ENCODE measurements at places on chromosomes 6 and 20.

DNA sequence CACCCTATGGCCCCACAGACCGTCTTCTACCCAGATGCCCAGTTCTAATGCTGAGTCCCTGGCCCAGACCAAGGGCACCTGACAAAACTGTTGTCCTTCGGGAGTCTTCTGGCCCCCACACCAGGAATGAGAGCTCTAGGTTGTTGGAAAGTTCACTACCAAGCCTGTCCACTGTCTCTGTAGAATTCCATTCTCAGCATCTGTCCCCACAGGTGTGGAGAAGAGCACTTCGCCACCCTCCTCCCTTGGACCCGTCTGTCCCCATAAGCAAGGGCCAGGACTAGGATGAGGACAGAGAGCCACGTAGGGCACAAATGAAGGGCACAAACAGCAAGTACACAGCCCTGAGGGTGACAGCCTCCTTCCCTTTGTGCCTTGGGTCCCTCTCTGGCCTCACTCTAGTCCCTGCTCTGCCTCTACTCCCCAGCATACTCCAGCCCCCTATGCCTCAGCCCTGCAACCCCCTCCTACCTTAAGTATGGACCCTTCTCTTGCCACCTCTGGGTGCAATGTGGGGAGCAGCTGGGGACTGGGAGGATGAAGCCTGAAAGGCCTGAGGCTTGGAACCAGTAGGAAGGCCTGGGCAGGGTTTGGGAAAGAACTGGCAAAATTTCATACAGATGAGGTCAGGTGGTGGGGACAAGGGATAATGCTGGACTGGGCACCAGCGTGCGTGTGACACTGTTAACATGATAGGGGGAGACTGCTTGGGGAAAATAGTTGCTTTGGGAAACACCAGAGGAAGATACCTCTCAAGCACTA is 4.3 kb downstream of the LZTS3 start:
- no peak for DNase-seq

DNA sequence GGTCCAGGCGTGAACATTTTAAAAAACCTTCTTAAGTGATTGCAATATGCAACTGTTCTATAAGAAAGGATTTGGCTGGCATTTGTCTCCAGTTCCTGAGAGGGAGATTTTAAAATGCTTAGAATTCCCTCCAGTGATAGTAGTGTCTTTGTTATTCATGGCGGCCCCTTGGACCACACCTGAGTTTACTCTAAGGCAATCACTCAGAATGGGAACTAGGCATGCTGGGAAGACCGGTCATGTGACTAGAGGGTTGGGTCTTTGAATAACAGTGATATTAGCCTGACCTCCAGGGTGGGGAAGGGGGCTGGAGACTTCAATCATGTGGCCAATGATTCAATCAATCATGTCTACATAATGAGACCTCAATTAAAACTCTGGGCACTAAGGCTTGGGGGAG is 50.7 kb upstream of the UTRN start:
- no peak for DNase-seq

- no peak for DNase-seq
These were observed 43.5 kb downstream of the ZFAND3 start for GRCh38 chr6:37862992-37863391.

DNA sequence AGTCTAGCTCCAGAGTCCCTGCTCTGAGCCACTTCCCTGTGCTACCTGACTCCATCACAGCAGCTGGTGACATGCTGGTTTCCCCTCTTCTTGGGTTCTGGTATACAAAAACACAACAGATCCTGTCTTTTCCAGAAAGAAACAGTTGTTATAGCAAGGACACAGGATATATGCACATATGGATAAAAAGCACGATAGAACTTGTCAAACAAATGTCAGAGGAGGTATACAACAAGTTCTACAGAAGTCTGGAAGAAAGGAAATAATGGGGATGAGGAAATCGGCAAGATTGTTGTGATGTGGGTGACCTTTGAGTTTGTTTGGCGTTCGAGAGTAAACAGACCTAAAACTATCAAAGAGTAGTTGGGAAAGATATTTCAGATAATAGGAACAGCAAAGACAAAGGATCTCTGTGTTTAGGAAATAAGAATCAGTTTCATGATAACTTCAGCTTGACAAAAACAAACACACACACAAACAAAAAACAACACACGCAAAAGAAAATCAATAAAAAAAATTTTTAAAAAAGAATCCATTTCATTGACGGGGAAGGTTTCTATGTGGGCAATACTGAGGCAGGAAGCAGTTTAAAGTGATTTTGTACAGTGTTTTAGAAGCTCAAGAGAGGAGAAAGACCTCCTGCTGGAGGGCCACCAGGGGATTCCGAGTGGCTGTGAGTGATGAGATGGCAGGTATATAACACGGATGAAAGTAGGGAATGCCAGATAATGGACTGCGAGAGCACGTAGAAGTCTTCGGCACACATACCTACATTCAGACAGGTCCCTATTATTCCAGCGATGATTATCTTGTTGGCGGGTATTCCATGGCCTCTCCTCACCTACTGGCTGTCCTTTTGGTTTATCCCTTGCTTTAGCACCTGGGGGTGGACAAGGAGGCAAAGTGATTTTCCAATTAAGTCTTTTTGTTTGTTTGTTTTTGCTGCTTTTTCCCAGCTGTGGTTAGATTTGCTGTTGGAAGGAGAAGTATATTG is 174.9 kb downstream of the HS3ST5 start:
- no peak for DNase-seq

GRCh38 chr20:33188421-33188820 is 20.5 kb downstream of the BPIFA2 start:
- no peak for DNase-seq

DNA sequence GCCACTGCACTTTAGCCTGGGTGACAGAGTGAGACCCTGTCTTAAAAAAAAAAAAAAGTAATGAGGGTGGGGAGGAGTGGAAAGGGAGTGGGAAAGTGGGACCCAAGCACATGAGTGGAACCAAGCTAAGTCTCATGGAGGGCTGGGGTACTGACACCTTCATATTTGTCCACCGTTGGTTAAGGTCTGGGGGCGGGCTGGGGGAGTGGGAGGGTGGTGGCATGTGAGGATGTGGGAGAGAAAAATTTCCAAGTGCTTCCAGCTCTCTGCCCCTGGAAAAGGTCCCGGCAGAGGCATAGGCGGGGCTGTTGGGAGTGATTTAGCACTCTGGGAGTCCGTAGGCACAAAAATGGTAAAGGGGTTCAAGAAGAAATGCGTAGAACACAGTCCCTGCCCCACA is 6.1 kb downstream of the PSORS1C2 start:
- DNase-seq: no peak

GRCh38 chr6:106620931-106621672 is 8.2 kb downstream of the RTN4IP1 start:
- no peak for DNase-seq

DNA sequence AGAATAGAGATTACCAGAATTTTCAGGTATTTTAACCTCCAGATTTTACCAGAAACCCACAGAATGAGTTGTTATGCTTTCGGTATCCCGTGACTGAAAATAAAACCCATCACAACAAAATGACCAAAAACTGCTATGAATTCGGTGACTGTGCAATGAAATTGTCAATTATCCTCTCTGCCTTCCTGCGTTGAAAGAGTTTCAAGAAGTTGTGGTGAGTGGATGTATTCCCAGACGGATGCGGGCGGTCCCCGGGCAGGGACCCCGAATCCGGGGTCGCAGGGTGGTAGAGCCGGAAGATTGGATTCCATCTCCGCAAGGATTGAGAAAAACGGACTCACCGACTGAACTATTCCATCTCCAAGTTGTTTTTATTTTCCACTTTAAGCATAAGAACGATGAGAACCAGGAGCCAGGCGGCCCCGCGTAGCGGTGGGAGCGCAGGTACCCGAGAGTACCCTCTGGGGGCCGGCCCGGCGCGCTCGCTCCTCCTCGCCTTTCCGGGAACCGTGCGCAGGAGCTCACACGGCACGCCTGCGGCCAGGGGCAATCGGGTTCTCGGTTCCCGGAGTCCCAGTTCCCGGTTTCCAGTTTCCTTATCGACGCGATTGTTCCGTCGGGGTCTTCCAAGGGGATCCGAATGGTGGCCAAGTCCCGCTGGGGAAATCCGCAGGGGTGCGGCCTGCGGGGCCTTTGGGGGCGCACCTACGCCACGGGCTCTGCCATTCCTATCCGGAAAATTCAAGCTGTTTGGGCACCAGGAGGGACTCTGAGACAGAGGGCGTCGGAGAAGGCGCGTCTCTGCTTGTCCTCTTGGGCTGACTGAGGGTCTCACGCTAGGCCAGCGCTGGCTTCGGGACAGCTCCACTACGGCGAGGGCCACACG is 104.9 kb upstream of the PRDM1 start:
- DNase-seq: peak; percentile 60

- DNase-seq: no peak
These were observed 87.1 kb downstream of the COL19A1 start for GRCh38 chr6:69953491-69953890.

GRCh38 chr6:30690403-30691207 is at the start of gene NRM:
NRM (minus strand) TSS chr6:30690984; CDS start chr6:30690974, 10 bp downstream.
- DNase-seq: peak; percentile 83

GRCh38 chr6:98593676-98594075 is 240.7 kb upstream of the POU3F2 start:
- no peak for DNase-seq

- DNase-seq: no peak
These were observed 49.3 kb upstream of the INSM1 start for GRCh38 chr20:20318365-20319161.

- DNase-seq: no peak
These were observed 280.3 kb upstream of the JARID2 start for GRCh38 chr6:14965424-14966075.

GRCh38 chr6:159013229-159013628 is 13.2 kb upstream of the RSPH3 start:
- DNase-seq: no peak

DNA sequence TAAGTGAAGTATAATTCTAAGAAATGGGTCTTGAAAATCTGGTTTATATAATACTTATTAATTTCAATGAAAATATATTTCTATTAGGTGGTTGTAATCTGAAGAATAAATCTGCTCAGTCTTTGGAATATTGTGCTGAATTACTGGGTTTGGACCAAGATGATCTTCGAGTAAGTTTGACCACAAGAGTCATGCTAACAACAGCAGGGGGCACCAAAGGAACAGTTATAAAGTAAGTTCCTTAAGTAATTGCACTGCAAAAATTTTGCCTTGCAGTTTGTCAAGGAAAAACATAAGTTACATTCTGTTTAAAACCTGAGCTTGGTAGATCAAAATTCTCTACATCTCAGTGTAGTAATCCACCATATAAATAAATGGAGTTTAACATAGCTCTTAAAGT is 106.0 kb downstream of the MYO6 start:
- no peak for DNase-seq

GRCh38 chr20:61053889-61054288 is 198.2 kb upstream of the CDH4 start:
- DNase-seq: no peak

GRCh38 chr6:163341224-163342061 is 73.1 kb upstream of the QKI start:
- DNase-seq: no peak

- DNase-seq: no peak
These were observed 147.0 kb downstream of the CDH26 start for GRCh38 chr20:60104993-60105803.

- DNase-seq: peak; percentile 95
These were observed 305.3 kb downstream of the CLIC5 start for GRCh38 chr6:45710304-45710821.

DNA sequence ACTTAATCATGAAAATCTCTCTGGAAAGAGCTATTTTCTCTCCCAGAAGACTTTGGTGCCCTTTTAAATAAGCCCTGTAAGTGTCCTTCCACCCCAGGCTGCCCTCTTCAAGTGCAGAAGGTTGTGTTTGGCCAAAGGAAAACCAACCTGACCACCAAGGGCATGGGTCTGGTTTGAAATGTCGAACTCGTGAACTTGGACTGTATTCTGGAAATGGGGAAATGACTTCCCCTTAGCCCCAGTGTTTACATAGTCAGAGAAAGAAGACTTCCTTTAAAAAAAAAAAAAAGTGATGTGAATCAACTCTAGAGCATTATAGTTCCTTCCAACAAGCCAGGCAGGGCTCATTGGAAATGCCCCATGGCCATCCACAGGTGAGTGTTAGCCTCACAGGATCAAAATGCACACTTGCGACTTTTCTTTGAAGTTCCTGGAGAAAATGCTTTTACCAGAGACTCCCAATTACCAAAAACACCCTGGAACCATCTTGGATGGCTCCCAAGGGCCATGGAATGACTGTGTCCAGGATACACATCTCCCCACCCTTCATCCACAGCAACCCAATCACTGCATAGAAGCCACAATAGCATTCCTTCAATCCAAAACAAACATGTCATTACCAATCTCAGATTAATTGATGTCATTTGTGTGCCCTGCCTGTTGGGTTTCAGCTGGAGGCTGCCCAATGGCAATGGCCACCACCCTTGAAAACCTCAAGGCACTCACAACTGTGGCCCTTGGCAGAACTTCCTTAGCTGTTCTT is 133.8 kb downstream of the CLIC5 start:
- no peak for DNase-seq

GRCh38 chr20:33679758-33680485 is 5.7 kb upstream of the NECAB3 start:
- peak; percentile 79 for DNase-seq

DNA sequence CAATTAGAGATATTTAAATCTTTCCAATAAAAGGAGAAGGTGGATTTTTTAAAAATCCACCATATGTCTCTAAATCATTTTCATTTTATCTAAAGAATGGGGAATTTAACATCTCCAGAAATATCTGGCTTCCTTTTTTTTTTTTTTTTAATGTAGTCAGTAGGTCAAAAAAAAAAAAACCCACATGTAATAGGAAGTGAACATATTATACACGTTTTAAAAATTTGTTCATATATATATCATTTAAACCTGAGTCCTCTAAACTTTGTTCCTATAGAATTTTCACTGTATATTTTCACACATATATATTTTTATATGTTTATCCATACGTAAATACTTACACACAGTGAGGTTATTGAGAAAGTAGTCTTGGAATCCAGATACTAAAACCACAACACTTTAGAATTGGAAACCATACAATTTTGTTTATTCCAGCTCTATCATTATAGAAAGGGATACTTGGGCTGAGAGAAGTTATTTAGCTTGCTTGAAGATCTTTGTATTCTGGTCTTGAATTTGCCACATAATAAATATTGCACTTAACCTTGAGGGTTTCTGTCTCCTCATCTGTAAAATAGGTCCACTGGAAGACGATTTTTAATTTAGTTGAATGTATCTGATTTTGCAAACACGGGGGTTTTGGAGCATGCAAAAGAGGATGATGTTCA is 62.1 kb upstream of the ZNF217 start:
- DNase-seq: no peak

DNA sequence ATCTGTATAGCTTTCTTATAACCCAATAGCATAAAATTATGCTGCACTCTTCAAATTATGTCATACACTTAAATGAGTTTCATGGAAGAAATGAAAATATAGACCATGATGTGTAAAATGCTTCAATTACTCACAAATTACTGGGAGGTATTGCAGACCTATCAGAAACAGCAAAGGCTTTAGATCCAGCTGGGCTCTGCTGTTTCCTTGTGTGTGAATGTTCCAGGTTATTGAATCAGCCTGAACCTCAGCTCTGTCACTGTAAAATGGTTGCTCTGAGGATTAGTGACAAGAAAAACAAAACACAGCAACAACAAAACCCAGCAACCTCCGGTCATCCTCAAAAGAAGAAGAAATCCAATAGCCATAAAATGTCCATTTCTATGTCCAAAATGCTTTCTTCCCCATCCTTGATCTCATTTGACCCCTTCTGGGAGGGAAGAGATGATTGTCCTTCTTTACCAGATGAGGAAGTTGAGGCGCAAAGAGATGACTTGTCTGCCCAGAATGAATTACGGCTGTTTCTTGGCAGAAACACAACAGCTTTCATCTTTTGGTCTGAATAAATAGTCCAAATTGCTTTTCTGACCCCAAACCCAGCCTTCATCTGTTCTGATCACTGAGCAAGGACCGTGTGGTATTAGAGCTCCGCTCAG is 42.2 kb upstream of the TGM6 start:
- DNase-seq: no peak

GRCh38 chr6:75853806-75854205 is 104.8 kb downstream of the MYO6 start:
- DNase-seq: no peak

Data from activated CD4-positive, alpha-beta memory T cell treated with anti-CD3 and anti-CD28 coated beads for 36 hours (primary cell).